ENCODE measurements at places on chromosomes 12 and 14.

GRCh38 chr12:57055824-57056223, 5.9 kb upstream of the MYO1A start:
- DNase-seq: no peak

DNA sequence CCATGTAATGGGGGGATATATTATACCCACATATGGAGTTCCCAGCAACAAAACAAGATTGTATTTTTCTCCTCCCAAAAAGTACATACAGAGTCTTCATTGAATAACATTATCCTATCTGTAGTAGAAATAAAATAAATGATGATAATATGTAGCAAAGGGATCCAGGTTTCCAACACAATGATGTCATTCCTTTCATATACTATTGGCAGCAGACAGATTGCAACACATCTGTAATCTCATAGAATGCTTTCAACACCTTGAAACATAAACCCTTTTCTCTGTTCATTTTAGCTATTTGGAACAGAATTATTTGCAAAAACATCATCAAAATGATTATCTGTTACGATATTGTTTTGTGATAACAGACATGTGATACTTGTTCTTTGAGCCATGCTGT, 317.6 kb downstream of the DPF3 start:
- peak; percentile 35 for DNase-seq

DNA sequence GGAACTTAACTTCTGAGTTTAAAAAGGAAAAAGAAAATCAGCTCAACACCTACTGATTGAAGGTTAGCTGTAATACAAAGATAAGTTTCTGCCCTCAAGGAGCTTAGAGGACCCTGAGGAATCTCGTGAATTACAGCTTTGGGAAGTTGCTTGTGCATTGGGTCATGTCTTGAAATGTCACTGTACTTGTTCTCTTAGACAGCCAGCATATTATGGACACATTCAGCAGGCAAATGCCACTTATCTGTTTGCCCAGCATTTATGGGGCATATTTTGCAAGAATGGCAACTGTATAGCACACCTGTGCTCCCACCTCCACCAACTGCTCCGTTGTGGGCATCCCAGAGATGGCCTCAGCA, 263.6 kb upstream of the CRY1 start:
- DNase-seq: no peak

GRCh38 chr12:55822228-55822627, 4.4 kb downstream of the ORMDL2 start:
- DNase-seq: no peak

DNA sequence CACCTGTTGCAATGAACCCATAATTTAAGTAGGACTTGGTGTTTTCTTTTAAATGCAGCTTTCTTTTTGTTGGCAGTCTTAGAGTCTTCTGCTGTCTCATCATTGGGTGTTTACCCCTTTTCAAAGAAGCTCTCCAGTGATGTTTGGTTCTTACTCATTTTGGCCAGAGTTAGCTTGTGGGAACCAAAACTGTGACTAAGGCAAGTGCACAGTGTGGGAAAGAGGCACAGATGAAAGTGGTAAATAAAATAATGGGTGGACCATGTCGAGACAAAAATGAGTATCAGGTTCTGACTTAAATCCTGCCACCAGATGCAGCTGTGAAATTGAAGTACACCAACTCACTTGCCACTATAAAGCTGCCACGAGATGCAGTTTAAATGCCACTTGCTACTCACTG, 615.4 kb upstream of the MIS18BP1 start:
- DNase-seq: no peak

GRCh38 chr14:52610187-52610586, 57.6 kb downstream of the GPR137C start:
- no peak for DNase-seq

- no peak for DNase-seq
Measured at GRCh38 chr14:70173569-70173968, 15.2 kb downstream of the SLC8A3 start.

GRCh38 chr14:95522116-95522515, 5.7 kb upstream of the SYNE3 start:
- DNase-seq: no peak

DNA sequence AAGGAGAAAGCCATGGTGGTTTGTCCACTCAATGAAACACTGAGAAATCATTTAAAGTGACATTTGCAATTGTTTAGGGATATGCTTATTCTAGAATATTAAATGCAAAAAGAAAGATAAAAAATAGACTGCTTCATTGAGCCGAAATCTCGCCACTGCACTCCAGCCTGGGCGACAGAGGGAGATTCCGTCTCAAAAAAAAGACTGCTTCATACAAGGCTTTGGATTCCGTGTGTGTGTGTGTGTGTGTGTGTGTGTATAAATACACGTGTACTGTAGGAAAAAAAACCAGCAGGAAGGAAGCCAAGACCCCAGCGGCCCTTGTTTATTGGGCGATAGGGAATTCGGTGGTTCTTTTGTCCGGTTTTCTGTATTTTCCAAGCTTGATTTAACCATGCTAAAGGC, 3.2 kb upstream of the ZNF839 start:
- DNase-seq: peak; percentile 77

DNA sequence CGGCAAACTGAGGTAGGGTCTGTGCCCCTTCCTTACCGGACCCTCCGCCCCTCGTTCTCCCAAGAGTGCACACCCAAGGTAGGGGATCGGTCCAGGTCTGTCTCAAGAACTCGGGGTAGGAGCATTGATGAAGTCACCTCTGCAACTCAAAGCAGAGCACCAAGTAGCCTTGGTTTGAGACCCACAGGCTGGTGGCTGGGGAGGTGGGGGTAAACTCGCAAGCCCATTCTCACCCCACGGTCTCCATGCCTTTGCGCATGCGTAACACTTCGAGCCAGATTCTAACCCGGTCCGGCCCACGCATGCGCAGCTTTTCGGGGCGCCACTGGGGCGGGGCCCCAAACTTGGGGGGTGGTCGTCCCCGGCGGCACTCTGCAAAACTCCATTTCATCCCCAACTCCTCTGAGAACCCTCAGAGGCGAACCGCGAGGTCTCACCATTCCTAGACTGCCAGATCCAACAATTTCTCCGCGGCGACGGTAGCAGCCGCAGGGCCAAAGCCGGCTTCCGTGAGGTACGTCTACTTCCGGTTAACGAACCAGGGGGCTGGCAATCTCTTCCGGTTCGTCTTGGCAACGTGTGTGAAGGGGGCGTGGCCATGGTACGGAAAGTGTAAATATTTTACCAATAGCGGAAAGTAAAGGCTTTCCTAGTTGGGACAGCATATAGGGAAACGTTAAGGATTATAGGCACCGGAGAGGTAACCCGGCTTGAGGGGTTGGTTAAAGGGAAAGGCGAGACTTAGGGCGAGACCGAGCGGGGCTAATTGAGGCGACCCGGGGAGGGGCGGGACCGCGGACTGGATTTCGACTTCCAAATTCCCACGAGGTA, at the start of gene MCRS1:
TSS of gene MCRS1 (minus strand) at position 532 of the 831 bp plus-strand sequence. CDS start 1,411 bp downstream, outside the sequence.
- DNase-seq: peak; percentile 69

DNA sequence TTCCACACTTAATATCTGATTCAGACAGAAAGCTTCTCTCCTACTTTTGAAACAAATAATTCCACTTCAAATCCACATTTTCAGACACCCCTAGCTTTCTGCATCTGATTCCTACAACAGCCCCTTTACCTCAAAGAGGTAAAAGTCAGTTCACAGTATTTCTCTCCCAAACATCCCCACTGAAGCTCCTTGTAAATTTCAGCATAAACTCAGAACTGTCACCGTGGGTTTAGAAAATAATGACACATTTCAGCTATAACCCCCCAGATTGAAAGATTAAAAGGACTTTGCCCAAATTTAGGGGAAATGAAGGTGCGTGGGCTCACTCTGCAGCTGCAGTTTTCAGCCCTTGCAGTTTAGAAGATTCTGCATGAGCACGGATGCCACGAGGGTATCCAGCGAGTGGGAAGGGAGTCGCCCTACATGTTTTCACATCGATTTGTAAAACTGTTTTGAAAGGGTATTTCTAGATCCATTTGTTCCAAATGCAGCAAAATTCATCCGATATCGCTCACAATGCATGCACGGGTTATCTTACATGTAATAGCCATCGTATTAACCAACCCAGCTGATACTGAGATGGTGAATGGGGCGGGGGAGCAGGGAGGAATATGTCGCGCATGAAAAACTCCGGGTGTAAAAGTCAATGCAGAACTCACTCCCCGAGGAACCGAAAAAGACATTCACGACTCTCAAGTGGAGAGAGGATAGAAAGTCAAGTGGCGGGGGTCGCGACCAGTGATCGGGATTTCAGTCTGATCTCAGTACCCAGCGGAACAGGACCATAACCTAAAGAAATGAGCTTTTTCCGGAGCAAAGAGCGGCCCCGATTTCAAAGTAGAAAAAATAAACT, 5.0 kb upstream of the CCND2 start:
- no peak for DNase-seq

DNA sequence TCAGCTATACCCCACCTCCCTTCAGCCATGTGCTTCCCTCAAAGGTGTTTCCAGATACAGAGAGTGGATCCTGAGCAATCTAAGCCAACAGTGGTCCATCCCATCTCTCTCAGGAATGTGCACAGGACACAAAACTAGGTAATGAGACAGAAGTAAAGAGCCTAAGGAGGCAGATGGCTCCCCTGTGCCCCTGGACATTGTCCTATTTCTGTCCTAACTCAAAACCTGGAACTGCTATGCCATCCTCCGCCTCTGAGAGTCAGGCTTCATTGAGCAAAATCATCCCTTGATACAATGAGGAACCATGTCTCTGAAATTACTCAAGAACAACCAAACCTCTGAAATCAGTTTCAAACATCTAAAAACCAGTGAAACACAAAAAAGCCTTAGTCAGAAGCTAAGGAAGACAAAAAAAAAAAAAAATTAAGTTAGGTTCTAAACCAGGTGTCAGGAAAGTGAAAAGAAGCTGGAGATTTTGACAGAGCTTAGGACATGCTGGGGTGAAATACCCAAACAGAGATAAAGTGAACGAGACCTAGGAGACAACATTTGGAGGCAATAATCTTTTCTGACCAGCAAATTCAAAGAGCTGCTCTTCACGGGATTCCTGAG, 200.3 kb upstream of the PLEKHG7 start:
- no peak for DNase-seq

DNA sequence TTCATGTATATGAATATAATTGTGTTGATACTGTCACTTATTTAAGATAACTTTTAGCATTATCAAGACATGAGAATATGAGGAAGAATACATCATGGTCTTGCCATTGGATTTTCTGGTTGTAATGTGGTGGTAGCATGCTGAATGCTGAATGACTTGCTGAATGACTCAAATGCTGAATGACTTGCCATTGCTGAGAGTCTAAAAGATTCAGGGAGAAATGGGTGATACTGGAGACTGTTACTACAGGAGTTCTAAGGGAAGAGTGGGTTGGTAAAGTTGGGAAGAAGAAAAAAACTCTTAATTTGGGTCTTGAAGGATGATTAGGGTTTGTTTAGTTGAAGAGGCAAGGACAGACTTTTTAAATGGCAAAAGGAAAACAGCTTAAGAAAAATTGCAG, 72.1 kb upstream of the MANSC4 start:
- DNase-seq: no peak

DNA sequence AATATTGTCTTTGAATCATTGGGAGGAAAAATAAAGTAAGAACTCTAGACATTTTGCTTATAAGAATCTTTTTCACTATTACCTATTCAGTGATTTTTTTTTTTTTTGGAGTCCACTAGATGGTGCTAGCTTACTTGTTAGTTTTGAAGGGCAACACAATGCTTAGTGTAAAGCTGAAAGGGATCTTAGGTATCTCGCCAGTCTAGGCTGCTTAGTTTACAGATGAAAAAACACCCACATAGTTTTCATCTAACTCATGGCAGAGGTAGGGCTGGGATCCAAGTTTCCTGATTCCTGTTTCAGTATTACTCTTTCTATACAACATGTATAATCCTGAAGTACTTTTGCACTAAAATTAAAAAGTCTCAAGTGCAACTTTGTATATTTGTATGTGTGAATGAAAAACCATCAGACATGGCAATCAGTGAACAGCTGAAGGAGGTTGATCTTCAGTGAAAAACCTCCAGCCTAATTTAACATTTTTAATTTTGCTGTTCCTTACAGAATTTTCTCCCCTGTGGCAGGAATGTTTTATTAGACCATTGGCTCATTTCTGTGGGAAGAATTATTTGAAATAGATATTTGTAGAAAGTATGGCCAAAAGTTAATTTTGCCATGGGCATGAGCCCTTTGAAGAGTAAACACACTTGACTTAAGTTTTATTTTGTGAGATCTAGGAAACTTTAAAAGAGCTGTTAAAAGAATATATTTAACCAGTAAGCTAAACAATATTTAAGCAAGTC, 40.7 kb downstream of the LRRIQ1 start:
- DNase-seq: peak; percentile 5

- DNase-seq: no peak
Measured at GRCh38 chr14:37325332-37325731, 127.6 kb downstream of the MIPOL1 start.

- DNase-seq: no peak
Measured at GRCh38 chr14:65032319-65032718, 45.6 kb downstream of the FNTB start.

- DNase-seq: no peak
Measured at GRCh38 chr12:14952299-14952921, 9.0 kb downstream of the ARHGDIB start.

- no peak for DNase-seq
Measured at GRCh38 chr12:76255692-76256091, 92.5 kb downstream of the BBS10 start.

- no peak for DNase-seq
Measured at GRCh38 chr12:52204095-52204930, 12.5 kb upstream of the KRT80 start.

GRCh38 chr12:126781593-126781992, 1485.4 kb upstream of the TMEM132C start:
- no peak for DNase-seq

DNA sequence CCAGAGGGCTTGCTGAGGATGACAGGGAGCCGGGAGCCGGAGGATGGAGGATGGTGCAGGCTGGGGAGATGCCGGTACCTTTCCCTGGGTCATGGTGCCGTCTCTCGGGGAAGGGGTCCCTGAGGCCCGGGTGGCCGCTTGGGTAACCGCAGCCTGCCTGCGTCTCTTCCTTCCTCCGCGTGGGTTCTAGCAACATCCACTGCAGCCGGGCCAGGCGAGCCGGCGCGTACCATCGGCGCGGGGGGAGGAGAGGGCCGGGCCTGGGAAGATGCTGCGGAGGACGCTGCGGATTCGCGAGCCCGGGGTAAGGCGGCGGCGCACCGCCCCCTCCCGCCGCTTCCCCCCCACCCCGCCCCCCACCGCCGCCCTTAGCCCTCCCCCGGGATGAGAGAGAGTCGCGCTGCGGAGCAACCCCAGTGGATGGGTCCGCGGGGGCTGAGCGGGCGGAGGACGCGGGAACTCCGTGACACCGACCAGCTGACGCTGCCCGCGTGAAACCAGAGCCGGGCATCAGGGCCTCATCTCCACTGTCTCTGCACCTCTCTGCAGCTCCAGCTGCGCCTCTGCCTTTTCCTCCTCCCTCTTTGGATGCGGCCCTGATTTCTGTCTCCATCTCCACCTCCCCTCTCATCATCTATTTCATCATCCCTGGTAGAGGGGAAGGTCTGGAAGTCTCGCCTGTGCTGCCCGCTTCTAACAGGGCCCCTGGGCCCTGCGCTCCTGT, at the start of gene FAIM2:
TSS of gene FAIM2 (minus strand) at position 201 of the 724 bp plus-strand sequence. CDS start at position 93, 108 bp downstream.
- DNase-seq: peak; percentile 26

DNA sequence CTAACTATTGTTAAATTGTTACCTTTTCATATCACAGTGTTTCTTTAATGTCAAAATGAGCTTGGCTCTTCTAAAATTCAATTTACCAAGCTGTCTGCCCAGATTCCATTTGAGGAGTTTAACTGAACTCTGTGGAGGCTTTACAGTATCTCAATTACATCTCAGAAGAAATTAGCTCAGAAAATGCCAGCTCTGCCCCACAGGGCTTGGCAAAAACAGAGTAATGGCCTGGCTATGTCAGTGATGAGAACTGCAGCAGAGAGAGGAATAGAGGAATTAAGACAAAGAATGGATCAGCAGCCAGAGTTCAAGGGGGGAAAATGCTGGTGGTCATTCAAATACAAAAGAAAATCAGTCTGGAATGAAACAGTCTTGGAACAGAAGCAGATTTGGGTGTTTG, 15.8 kb upstream of the TMTC1 start:
- DNase-seq: no peak

All from NCI-H1694 (cell line).